ENCODE measurements at places on chromosomes 2 and 18.

DNA sequence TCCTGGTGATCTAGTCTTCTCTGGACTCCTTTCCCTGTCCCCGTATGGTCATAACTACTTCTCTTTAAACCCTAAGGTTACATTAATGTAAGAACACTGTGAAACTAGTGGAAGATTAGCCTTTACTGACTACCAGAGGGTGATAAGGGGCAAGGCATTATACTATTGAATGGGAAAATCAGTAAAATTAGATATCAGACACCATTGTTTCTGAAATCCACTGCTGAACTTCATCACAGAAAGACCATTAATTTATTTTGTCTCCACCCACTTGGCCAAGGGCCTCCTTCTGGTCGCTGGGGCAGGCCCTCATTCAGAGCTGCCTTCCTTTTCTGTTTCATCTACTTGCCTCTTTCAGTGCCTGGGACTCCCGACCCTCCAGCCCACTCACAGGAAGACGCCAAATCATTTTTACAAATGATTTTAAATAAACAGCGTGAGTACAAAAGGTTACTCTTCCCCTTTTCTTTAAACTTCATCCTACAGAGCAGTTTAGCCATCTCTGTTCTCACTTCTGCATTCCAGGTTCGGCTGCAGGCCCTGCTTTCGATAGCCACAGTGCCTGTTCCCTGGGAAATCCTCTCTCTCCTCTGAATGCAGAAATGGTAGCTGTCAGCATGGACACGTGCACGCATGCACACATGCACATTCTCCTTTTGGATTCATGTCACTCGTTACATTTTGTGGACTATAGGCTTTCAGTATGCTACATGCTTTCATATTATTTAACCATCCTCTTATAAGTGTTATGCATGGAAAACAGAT lies 70.3 kb upstream of the DOCK10 start:
- H3K4me3 ChIP-seq = no peak overlapping the region
- no peak for DNase-seq
- H3K36me3 ChIP-seq = no peaks in the 10 kb centered on the region
- H3K4me1 ChIP-seq = no peaks in the 10 kb centered on the region

DNA sequence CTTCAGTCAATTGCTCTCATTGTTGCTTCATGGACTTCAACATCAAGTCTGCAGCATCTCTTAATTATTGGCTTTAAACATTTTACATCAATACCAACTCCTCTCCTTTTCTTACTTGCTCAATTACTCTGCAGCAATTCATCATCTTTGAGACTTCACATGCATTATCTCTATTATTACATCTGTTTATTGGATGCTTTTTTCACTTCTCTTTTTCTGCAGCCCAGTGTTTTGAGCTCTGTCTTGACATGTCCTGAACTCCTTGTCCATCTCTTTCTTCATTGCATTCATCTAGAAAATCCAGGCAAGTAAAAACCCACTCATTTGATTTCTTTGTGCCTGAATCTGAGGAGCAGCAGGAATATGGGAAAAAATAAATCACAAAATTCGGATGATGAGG lies 647.9 kb downstream of the PLCL1 start:
- H3K36me3 ChIP-seq = no peaks in the 10 kb centered on the region
- no peak overlapping the region for H3K27ac ChIP-seq

- DNase-seq = no peak
- no peak overlapping the region for H3K27ac ChIP-seq
- H3K36me3 ChIP-seq = no peaks in the 10 kb centered on the region
- no peaks in the 10 kb centered on the region for H3K27me3 ChIP-seq
Observed at GRCh38 chr2:124482551-124482950, 457.5 kb downstream of the CNTNAP5 start.

DNA sequence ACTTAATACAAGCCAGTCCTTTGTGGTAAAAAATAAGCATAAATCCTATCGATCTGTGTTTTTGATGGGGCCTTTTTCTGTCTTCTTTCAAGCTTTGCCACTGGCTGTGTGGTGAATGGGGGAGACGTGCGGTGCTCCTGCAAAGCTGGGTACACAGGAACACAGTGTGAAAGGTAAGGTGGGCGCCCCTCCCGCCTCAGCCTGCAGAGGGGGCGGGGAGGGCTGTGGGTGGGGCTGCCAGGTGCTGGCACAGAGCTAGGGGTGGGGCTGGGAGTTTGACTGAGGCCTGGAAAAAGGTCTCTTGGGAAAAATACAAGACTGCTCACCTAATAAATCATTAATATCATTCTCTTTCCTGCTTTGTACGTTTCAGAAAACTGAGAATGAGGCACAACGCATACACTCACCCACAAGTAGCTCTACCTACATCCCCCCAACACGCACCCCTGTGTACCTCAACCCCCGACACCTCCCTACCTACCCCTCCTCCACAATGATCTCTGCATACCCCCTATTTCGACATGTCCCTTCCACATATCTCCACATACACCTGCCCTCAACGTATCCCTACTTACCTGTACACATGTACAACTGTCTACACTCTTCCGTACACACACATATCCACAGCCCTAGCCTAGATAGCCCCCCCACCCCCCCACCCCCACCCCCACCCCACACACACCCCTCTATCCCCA lies 129.7 kb upstream of the TTC39C start:
- no peak for DNase-seq
- no peaks in the 10 kb centered on the region for H3K4me1 ChIP-seq
- H3K4me3 ChIP-seq = no peak overlapping the region
- no peak overlapping the region for H3K27ac ChIP-seq

DNA sequence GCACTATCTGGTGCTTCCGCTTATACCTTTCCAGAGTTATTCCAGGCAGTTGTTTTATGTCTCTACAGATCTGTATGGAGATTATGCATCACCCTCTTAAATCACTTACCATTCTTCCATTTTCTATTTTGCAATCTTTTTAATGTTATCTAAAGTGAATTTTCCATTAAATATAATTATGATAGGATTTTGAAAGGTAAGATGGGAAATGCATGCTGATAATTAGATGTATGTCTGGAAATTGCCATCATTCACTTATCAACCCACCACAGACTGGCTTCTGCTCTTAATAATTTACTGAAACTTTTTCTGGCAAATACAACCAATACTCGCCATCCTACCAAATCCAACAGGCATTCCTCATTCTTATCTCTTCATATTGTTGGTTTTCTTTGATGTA lies 227.4 kb upstream of the MC4R start:
- H3K4me1 ChIP-seq = no peaks in the 10 kb centered on the region
- DNase-seq = no peak
- no peaks in the 10 kb centered on the region for H3K27me3 ChIP-seq
- no peak overlapping the region for H3K4me3 ChIP-seq

GRCh38 chr2:9071032-9071431 lies 67.5 kb upstream of the MBOAT2 start:
- no peak overlapping the region for H3K27ac ChIP-seq
- peak; percentile 69 for DNase-seq
- no peaks in the 10 kb centered on the region for H3K27me3 ChIP-seq

GRCh38 chr2:64651590-64651989 lies 2.1 kb downstream of the SERTAD2 start:
- H3K36me3 ChIP-seq = no peaks in the 10 kb centered on the region
- DNase-seq = no peak
- H3K27me3 ChIP-seq = no peaks in the 10 kb centered on the region
- H3K27ac ChIP-seq = no peak overlapping the region
- H3K4me1 ChIP-seq = peaks cover 2% of the 10 kb centered on the region
- no peak overlapping the region for H3K4me3 ChIP-seq

- no peaks in the 10 kb centered on the region for H3K36me3 ChIP-seq
- DNase-seq = peak; percentile 18
- no peak overlapping the region for H3K4me3 ChIP-seq
- no peak overlapping the region for H3K27ac ChIP-seq
Observed at GRCh38 chr2:63819765-63820717, 21.7 kb upstream of the UGP2 start.

DNA sequence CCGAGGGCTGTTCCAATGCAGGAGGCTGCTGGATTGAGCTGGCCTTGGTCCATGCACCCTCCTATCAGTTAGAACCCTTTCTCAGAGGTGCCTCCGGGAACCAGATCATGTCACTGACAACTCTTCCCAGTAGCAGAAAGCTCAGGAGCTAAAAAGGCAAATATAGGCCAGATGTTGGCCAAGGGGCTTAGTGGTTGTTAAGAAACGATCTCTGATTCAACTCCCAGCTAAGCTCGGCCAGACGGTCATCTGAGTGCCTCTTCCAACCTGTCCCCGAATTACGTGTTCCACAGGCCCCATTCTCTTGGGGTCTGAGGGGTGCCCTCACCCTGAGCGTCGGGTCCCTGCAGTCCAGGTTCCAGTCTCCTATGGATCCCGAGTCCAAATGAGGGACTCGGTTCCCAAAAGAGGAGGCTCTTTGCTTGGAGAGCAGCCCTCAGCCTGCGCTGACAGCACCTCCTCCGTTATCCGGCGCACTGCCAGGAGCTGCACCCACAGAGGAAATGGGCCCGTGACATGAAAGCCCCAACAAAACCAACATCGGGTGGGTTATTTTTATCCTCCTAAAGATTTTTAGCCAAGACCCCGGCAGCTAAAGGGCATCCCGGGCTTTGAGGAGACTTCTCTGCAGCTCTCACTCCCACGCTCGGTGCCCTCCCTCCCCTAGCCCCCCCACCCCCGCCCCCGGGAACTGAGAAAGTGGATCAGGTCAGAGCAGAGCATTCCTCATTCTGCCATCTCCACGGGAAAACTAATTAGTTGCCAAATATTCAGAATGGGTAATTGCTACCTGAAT lies 106.6 kb upstream of the ID2 start:
- no peaks in the 10 kb centered on the region for H3K36me3 ChIP-seq
- no peak overlapping the region for H3K4me3 ChIP-seq
- peaks cover 50% of the 10 kb centered on the region for H3K4me1 ChIP-seq
- H3K27ac ChIP-seq = peak overlapping the region; percentile 94

DNA sequence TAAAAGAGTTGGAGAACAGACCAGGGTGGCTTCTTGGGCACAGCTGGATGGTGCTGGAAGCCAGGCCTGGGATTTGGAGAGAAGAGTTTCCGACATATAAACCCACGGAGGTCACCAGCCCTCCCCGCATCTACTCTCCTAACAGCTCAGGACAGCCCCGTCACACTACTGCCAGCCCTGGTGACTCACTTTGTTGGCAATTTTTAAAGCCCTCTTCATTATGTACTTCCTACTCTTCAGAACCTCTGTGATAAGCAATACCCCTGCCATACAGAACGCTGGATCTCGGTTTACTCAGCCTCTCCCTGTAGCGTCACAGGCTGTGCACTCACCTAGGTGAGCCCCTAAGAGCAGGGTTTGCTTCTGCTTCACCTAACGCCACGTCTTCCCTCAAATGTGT lies 48.1 kb downstream of the ID2 start:
- no peak for DNase-seq
- H3K4me3 ChIP-seq = no peak overlapping the region
- peaks cover 37% of the 10 kb centered on the region for H3K36me3 ChIP-seq
- H3K27me3 ChIP-seq = no peaks in the 10 kb centered on the region
- H3K4me1 ChIP-seq = no peaks in the 10 kb centered on the region
- no peak overlapping the region for H3K27ac ChIP-seq

- no peak for DNase-seq
- H3K27me3 ChIP-seq = no peaks in the 10 kb centered on the region
- peaks cover 4% of the 10 kb centered on the region for H3K36me3 ChIP-seq
- H3K4me3 ChIP-seq = no peak overlapping the region
- H3K27ac ChIP-seq = no peak overlapping the region
Observed at GRCh38 chr18:68703326-68703725, 11.6 kb downstream of the TMX3 start.

- no peaks in the 10 kb centered on the region for H3K36me3 ChIP-seq
- no peak for DNase-seq
- peaks cover 8% of the 10 kb centered on the region for H3K4me1 ChIP-seq
Observed at GRCh38 chr18:62784966-62785413, 69.6 kb downstream of the PHLPP1 start.

GRCh38 chr2:86464652-86465051 lies 23.5 kb downstream of the KDM3A start:
- no peak overlapping the region for H3K27ac ChIP-seq
- no peak for DNase-seq
- no peak overlapping the region for H3K4me3 ChIP-seq
- H3K36me3 ChIP-seq = peaks cover 39% of the 10 kb centered on the region

- H3K27me3 ChIP-seq = no peaks in the 10 kb centered on the region
- no peak overlapping the region for H3K4me3 ChIP-seq
- no peak overlapping the region for H3K27ac ChIP-seq
- H3K4me1 ChIP-seq = no peaks in the 10 kb centered on the region
Observed at GRCh38 chr2:196983934-196984333, 57.4 kb upstream of the PGAP1 start.

GRCh38 chr2:239746559-239747246 lies 278.4 kb downstream of the NDUFA10 start:
- no peaks in the 10 kb centered on the region for H3K36me3 ChIP-seq
- no peak overlapping the region for H3K27ac ChIP-seq
- no peak for DNase-seq
- H3K4me1 ChIP-seq = peaks cover 2% of the 10 kb centered on the region
- no peaks in the 10 kb centered on the region for H3K27me3 ChIP-seq

- no peaks in the 10 kb centered on the region for H3K36me3 ChIP-seq
- no peaks in the 10 kb centered on the region for H3K4me1 ChIP-seq
- H3K4me3 ChIP-seq = no peak overlapping the region
Observed at GRCh38 chr2:182585430-182585829, 130.6 kb upstream of the DNAJC10 start.

DNA sequence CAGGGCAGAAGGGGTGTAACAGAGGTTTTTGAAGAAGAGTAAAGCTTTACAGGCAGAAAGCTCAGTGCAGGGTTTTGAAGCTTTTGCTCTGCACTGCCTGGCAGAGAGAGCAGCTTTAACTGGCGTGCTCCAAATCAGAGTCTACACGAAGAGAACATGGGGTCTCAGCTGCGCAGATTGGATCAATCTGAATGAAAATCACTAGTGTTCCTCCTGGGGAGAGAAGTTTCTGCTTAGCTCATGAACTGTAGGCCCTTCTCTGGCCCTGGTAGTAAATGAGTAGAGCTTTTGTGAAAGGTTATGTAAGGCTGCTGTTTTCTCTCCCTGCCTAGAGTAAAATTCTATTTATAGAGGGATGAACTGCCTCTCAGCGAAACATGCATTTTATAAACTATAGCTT lies 13.6 kb downstream of the DCC start:
- H3K4me1 ChIP-seq = no peaks in the 10 kb centered on the region
- H3K4me3 ChIP-seq = no peak overlapping the region
- no peak for DNase-seq
- H3K27me3 ChIP-seq = no peaks in the 10 kb centered on the region
- no peak overlapping the region for H3K27ac ChIP-seq
- H3K36me3 ChIP-seq = no peaks in the 10 kb centered on the region

DNA sequence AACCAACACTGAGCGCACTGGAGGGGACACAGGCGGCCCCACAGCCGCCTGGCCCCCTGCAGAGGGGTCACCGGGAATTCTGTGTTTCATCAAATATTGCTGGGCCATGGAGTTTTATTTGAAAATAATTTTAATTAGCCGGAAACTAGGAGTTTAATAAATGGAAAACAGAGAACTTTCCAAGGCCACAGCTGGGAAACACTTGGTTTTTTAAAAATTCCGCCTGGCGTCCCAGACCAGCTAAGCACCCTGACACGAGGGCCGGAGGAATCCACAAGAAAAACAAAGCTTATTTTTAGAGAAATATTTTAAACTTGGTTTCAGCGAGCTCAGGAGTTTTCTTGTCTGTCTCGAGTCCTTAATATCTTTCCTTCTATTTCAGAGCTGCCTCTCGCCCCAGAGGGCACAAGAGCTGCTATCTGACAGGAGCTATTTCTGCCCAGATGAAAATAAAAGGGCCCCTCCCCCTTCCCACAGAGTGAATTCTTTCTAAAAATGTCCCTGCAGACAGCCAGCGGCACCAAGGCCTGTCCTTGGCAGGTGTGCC lies 8.2 kb downstream of the ZFP36L2 start:
- peak overlapping the region; percentile 87 for H3K27ac ChIP-seq
- H3K4me3 ChIP-seq = no peak overlapping the region
- no peaks in the 10 kb centered on the region for H3K27me3 ChIP-seq
- peaks cover 35% of the 10 kb centered on the region for H3K4me1 ChIP-seq

GRCh38 chr18:58158008-58158407 lies 114.0 kb downstream of the NEDD4L start:
- peaks cover 9% of the 10 kb centered on the region for H3K4me1 ChIP-seq
- H3K4me3 ChIP-seq = no peak overlapping the region
- peak overlapping the region; percentile 14 for H3K27ac ChIP-seq

Measured in trophoblast cell (in vitro differentiated cells and primary cell).